Inflammatory macrophage treated with lipopolysaccharide for 4 hours (primary cell): ENCODE measurements at places on chromosomes 2 and 18.

DNA sequence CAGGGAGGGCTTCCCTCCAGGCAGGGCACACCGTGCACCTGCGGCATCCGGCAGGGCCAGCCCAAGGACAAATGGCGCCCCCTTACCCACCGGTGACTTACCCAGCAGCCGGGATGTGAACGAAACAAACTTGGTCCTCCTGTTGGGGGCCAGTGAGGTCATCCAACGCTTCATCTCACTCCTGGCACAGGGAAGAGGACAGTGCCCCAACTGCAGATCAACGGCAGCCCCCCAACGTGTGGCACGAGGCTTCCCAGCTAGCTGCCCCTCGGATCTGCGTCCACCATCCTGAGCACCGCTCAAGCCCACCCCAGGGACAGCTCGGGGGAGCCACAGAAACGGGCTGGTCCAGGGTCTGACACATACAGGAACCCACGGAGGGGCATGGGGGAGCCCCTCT is 12.0 kb downstream of the SNORC start:
- no peak for DNase-seq

- DNase-seq, result peak; percentile 55
Measured at GRCh38 chr2:102187496-102188150, 800 bp downstream of the IL1RL2 start.

GRCh38 chr2:7279421-7279949 is 362.3 kb downstream of the RNF144A start:
- DNase-seq, result no peak

- DNase-seq, result no peak
Measured at GRCh38 chr18:64407606-64408005, 258.7 kb upstream of the LINC00305 start.

DNA sequence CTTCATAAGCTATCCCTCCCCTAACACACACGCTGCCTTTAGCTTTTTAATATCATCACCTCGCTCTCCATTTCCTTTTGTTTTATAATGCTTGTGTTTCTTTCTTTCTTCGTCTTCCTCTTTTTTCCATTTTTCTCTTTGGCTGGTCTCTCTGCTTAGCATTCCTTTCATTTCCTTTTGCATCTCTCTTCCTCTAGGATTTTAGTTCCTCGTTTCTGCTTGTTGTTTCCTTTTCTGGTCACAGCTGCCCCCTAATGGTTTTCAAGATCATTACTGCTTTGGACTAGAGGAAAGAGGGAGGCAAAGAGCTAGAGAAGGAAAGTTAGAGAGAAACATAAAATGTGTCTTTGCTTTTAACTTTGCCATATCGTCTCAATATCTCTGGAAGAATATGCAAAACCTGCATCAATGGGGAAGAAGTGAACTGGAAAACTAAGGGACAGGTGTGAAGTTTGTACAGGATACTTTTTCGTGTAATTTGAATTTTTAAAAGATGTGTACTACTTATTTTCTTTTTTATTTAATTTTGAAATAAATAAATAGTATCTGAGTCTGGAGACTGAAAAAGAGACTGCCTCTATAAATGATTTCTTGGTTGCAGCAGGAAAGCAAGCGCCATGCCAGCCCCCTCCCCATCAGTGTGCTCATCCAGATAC is 6.3 kb upstream of the NRP2 start:
- peak; percentile 61 for DNase-seq

- DNase-seq, result no peak
Measured at GRCh38 chr2:33321876-33322483, 154.5 kb upstream of the RASGRP3 start.

- no peak for DNase-seq
Measured at GRCh38 chr2:85112906-85113625, 20.1 kb upstream of the TCF7L1 start.

DNA sequence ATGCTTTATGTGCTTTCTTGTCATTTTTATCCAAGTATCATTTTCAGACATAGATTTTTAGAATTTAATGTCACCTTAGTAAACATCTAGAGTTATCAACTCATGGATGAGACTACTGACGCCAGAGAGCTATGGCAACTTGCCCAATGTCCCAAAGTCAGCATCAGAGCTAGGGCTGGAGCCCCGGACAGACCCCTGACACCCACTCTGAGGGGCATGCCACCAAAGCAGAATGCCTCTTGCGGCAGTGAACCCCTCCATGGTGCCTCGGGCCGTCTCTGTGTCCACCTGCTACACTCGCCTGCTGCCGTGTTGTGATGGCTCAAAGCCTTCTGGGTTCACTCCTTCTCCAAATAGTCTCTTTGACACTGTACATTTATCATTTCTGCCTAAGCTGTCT is 5.4 kb downstream of the SIGLEC15 start:
- no peak for DNase-seq

GRCh38 chr2:106197878-106198277 is 3.8 kb upstream of the UXS1 start:
- peak; percentile 66 for DNase-seq

DNA sequence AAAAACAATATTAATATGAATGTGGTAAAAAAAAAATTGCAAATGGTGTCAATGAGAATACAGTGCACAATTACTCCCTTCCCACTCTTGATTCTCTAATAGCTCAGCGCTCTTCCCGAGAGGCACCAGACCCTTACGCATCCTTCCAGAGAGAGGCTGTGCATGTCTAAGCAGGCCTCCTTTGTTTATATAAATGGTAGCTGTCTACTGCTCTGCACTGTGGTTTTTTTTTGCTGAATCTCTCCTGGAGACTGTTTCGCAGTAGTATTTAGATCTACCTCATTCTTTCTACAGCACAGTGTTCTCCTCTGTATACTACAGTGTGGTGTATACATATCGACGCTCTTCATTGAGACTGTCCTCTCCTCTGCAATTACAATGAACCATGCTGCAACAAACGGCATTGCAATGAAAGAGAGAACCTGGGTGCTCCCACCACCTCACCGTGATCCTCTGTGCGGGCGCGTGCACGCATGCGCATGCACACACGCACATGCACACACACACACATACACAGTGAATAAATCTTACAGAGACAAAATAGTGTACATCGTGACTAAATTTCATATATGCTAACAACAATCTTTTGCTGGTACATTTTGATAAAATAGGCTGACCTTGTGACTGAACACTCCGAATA is 19.4 kb downstream of the SEPTIN10 start:
- no peak for DNase-seq

- no peak for DNase-seq
Measured at GRCh38 chr2:71226096-71226964, 573 bp downstream of the PAIP2B start.

- no peak for DNase-seq
Measured at GRCh38 chr2:120448961-120449810, 103.2 kb downstream of the INHBB start.

DNA sequence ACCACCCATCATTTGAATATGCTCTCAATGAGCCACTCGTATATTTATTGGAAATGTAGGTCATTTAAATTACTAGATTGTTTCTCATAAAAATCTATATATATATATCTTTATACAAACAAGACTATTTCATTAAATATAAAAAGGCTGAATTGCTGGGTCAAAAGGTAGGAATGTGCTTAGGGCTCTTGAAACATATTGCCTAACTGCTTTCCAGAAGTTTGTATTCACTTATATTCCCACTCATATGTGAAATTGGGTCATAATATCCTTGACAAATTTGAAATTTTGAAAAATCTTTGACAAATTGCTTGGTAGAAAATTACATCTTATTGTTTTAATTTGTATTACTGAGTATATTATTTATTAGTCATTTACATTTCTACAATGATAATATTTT is 999.8 kb upstream of the CDH2 start:
- no peak for DNase-seq

- DNase-seq, result no peak
Measured at GRCh38 chr2:21423854-21424253, 300.1 kb downstream of the TDRD15 start.

GRCh38 chr2:55958756-55959155 is 35.2 kb upstream of the EFEMP1 start:
- no peak for DNase-seq

DNA sequence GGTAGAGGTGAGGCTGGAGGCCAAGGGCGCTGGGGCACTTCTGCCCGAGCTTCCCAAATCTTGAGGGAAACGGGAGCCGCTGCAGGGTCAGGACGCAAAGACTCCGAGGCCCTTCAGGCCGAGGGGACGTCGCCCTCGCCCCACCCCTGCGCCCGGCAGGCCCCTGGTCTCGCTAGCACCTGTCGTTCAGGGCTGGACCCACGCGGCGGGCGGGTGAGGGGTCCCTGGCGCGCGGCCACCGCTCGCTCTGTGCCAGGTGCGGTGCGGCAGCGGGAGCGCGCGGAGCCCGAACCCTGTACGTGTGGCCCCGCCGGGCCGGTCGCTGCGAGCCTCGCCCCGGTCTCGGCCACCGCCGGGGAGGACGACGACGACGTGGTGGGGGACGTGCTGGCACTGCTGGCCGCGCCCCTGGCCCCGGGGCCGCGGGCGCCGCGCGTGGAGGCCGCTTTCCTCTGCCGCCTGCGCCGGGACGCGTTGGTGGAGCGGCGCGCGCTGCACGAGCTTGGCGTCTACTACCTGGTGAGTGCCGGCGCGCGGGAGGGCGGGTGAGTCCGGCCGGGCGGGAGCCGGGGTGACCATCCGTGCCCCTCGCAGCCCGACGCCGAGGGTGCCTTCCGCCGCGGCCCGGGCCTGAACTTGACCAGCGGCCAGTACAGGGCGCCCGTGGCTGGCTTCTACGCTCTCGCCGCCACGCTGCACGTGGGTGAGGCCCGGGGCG is 4.9 kb downstream of the ERFE start:
- DNase-seq, result no peak

- no peak for DNase-seq
Measured at GRCh38 chr2:176085120-176085788, 1.5 kb upstream of the EVX2 start.

- DNase-seq, result no peak
Measured at GRCh38 chr18:62346333-62347088, 21.4 kb downstream of the TNFRSF11A start.

- DNase-seq, result no peak
Measured at GRCh38 chr2:115904516-115904915, 1462.1 kb downstream of the DPP10 start.

- DNase-seq, result peak; percentile 44
Measured at GRCh38 chr2:74816540-74817303, 17.2 kb upstream of the HK2 start.

- no peak for DNase-seq
Measured at GRCh38 chr2:168744844-168745243, 57.6 kb upstream of the NOSTRIN start.

- peak; percentile 79 for DNase-seq
Measured at GRCh38 chr2:144605231-144605840, 85.4 kb upstream of the ZEB2 start.

DNA sequence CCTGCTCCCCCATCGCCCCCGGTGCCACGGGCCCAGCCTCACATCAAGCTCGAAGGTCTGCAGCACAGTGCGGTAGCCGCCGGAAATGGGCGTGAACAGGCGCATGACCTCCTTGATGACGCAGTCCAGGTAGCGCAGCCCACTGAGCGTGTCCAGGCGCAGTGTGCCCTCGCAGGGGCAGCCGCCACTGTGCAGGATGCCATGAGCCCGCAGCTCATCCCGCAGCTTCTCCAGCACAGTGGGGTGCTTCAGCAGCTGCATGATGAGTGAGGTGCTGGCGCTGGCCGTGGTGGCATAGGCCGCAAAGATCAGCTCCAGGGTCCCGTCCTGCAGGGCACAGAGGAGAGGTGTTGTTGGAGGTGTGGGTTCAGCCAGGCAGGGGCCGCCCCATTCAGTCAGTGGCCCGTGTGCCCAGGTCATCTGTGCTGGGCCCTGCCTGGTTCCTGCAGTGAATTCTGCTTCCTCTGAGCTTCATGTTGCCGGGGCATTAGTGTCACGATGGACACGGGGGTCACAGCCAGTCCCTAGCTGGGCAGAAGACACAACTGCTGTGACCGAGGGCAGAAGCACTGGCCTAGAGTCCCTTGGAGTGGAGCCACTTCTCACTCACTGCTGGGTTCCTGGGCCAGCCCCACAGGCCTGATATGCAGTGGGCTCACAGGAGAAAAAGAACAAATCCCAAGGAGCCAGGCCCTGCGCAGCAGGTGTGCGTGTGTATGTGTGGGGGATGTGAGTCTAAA is 14.5 kb downstream of the CYP26B1 start:
- no peak for DNase-seq

DNA sequence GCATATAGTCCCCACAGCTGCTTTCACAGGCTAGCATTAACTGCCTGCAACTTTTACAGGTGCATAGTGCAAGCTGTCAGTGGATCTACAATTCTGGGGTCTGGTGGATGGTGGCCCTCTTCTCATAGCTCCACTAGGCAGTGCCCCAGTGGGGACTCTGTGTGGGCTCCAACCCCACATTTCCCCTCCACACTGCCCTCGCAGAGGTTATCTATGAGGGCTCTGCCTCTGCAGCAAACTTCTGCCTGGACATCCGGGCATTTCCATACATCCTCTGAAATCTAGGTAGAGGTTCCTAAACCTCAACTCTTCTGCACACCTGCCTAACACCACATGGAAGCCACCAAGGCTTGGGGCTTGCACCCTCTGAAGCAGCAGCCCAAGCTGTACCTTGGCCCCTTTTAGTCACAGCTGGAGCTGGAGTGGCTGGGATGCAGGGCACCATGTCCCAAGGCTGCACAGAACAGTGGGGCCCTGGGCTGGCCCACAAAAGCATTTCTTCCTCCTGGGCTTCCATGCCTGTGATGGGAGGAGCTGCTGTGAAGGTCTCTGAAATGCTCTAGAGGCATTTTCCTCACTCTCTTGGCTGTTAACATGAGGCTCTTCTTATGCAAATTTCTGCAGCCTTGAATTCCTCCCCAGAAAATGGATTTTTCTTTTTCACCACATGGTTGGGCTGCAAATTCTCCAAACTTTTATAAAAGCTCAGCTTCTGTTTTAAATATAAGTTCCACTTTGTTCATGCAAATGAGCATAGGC is 59.3 kb downstream of the KDM3A start:
- DNase-seq, result no peak

GRCh38 chr2:18630941-18631340 is 41.6 kb upstream of the NT5C1B start:
- no peak for DNase-seq

GRCh38 chr2:111710613-111711012 is 173.4 kb downstream of the ANAPC1 start:
- DNase-seq, result no peak

DNA sequence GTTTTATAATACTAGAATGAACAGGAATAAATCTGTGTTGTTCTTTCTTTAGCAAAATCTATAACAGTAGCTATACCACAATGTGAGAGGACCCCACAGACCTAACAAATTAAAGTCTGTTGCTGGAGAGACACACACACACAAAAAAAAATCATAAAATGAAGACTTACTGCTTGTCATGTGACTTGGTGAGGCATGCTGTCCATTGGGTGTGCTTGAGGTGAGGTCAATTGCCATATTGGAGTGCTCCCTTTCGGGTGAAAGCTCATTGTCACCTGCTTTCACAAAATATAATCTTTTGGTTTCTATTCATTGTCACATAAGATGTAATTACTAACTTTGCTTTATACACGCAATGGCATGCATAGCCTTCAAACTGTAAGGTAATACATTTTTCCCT is 3.9 kb downstream of the IKZF2 start:
- no peak for DNase-seq

GRCh38 chr2:181203412-181203811 is 223.0 kb downstream of the UBE2E3 start:
- no peak for DNase-seq

- DNase-seq, result no peak
Measured at GRCh38 chr2:95063086-95063958, 37.8 kb downstream of the MAL start.

GRCh38 chr18:73232933-73233332 is 365.1 kb upstream of the NETO1 start:
- no peak for DNase-seq
